Posterior vena cava (tissue), 2 donors: ENCODE measurements at places on chromosomes 12 and 14. TPM values are rescaled to one million over a fixed set of nuclear protein-coding genes. Genes with fewer than 3 reads are reported as not detected.

ZNF385A gene
- total RNA-seq, result 19.3 TPM

FGF6 gene
- not detected for total RNA-seq

PPP1R1A gene
- 7.4 TPM for total RNA-seq

ANKRD13A gene
- 55.2 TPM for total RNA-seq

CCDC196 gene
- total RNA-seq, result not detected

KLRK1 gene
- total RNA-seq, result 1.4 TPM

TCTN1 gene
- total RNA-seq, result 24.0 TPM

NOS1 gene
- total RNA-seq, result 0.60 TPM

TAS2R30 gene
- total RNA-seq, result 4.3 TPM

IKZF4 gene
- total RNA-seq, result 8.6 TPM

CLEC6A gene
- not detected for total RNA-seq

SLC10A1 gene
- total RNA-seq, result not detected

GPRC5D gene
- total RNA-seq, result not detected

DHRS2 gene
- not detected for total RNA-seq

COX8C gene
- total RNA-seq, result not detected

DLK1 gene
- total RNA-seq, result not detected

SERPINA1 gene
- total RNA-seq, result 34.5 TPM

DEPDC4 gene
- 0.48 TPM for total RNA-seq

PRB4 gene
- total RNA-seq, result not detected

SIX1 gene
- 4.3 TPM for total RNA-seq

KLRB1 gene
- total RNA-seq, result 0.67 TPM

CLEC4D gene
- total RNA-seq, result 2.7 TPM

IFNG-AS1 gene
- 0.24 TPM for total RNA-seq

PZP gene
- total RNA-seq, result 0.57 TPM

KIF5A gene
- 0.14 TPM for total RNA-seq

LTBP2 gene
- total RNA-seq, result 168 TPM

FRMD6 gene
- total RNA-seq, result 33.1 TPM
